ENCODE measurements at places on chromosomes 11 and 22. TPM values are rescaled to one million over a fixed set of nuclear protein-coding genes. Genes with fewer than 3 reads are reported as not detected.

DNA sequence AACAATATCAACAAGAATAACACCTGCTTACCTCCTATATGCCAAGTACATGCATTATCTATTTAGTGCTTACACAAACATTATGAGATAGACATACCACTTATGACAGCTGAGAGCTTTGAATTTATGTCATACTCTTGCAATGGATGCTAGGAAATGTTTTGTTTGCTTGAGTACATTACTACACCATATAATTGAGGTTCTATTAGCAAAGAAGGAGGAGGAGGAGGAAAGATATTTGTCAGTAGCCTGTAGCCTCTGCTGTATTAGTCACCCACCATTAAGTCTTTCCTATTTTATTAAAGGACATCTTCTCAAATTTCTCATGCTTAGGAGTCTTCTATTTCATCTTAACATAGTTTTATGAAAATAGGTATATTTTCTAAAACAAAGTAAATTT, 6.4 kb downstream of the ANO5 start:
- H3K27me3 ChIP-seq: peaks cover 7% of the 10 kb centered on the region
- no peak for DNase-seq
- H3K36me3 ChIP-seq: no peaks in the 10 kb centered on the region
- H3K27ac ChIP-seq: no peak overlapping the region

- no peak overlapping the region for H3K27ac ChIP-seq
- no peak for DNase-seq
- no peaks in the 10 kb centered on the region for H3K4me1 ChIP-seq
Measured at GRCh38 chr11:129613071-129613470, 202.6 kb upstream of the TMEM45B start.

GRCh38 chr11:75767228-75767572, 1.4 kb upstream of the DGAT2 start:
- no peaks in the 10 kb centered on the region for H3K36me3 ChIP-seq
- DNase-seq: no peak
- no peak overlapping the region for H3K4me3 ChIP-seq
- H3K4me1 ChIP-seq: peaks cover 24% of the 10 kb centered on the region
- no peak overlapping the region for H3K27ac ChIP-seq

The SART1 gene
- total RNA-seq: 79.7 TPM

GRCh38 chr22:44483878-44484277, 14.2 kb downstream of the RTL6 start:
- no peak overlapping the region for H3K27ac ChIP-seq
- DNase-seq: no peak
- H3K4me1 ChIP-seq: peaks cover 7% of the 10 kb centered on the region
- no peak overlapping the region for H3K4me3 ChIP-seq
- no peaks in the 10 kb centered on the region for H3K36me3 ChIP-seq
- no peaks in the 10 kb centered on the region for H3K27me3 ChIP-seq

DNA sequence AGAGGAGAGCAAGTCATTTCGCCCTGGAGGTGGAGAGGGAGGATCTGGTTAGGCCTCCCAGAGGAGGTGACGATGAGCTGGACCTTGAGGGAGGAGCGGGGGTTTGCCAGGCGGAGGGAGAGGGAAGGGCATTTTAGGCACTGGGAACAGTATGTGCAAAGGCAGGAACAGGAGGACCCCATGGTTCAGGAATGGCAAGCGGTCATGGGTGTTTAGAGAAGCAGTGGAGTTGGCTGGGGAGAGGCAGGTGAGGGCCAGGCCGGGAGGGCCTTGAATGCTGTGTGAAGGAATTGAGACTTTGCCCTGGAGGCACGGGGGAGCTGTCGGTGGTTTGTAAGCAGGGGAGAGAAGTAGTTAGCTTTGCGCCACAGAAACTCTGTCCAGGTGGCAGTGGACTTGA, 10.3 kb downstream of the PRDM11 start:
- H3K4me3 ChIP-seq: no peak overlapping the region
- no peak overlapping the region for H3K27ac ChIP-seq
- H3K27me3 ChIP-seq: no peaks in the 10 kb centered on the region
- peaks cover 1% of the 10 kb centered on the region for H3K4me1 ChIP-seq
- DNase-seq: no peak

- H3K27me3 ChIP-seq: peaks cover 10% of the 10 kb centered on the region
- H3K4me3 ChIP-seq: no peak overlapping the region
- no peak overlapping the region for H3K27ac ChIP-seq
- no peaks in the 10 kb centered on the region for H3K36me3 ChIP-seq
- no peak for DNase-seq
- peaks cover 11% of the 10 kb centered on the region for H3K4me1 ChIP-seq
Measured at GRCh38 chr11:73170140-73170539, 28.0 kb upstream of the FCHSD2 start.

The DBX1 gene
- total RNA-seq: not detected

The NRIP3 gene
- 2.1 TPM for total RNA-seq

All from activated CD8-positive, alpha-beta memory T cell treated with anti-CD3 and anti-CD28 coated beads, Interleukin-2, amount 10 ng/mL, durations not matched to agents 7 days and 5 days (primary cell).